ENCODE measurements at places on chromosomes 2 and 18.

- DNase-seq = no peak
Measured at GRCh38 chr18:24674200-24674599, 213.8 kb downstream of the HRH4 start.

DNA sequence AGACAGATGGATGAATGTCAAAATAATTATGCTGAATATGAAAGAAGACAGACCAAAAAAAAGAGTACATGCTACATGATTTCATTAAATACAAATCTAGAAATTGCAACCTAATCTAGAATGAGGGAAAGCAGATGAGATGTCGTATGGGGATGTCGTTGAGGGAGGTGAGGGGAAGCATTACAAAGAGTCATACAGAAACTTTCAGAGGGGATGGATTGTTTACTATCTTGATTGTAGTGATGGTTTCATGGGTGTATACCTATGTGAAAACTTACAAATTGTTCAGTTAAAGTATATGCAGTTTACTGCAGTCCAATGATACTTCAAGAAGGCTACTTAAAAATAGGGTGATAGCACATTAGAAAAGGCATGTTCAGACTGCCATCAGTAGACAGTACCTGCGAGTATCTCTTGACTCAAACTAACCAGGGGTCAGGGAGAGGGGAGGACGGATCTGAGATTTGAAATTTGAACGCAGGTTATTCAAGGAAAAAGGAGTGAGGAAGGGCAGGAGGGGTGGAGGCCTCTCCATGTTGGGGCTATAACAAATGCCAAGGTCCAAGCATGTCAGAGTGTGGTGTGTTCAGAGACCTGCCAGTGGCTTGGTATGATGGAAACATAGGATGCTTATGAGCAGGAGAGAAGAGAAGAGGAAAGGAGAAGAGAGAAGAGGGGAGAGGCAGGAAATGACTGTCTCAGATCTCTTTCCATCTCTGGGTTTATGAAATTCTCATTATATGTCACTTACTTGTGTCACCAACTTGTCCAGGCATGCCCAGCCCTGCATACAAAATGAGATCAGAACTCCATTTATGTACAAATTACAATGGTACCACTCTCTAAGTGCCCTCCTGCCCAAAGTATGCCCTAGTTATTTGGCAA is 257.3 kb upstream of the CXCR4 start:
- DNase-seq = no peak

DNA sequence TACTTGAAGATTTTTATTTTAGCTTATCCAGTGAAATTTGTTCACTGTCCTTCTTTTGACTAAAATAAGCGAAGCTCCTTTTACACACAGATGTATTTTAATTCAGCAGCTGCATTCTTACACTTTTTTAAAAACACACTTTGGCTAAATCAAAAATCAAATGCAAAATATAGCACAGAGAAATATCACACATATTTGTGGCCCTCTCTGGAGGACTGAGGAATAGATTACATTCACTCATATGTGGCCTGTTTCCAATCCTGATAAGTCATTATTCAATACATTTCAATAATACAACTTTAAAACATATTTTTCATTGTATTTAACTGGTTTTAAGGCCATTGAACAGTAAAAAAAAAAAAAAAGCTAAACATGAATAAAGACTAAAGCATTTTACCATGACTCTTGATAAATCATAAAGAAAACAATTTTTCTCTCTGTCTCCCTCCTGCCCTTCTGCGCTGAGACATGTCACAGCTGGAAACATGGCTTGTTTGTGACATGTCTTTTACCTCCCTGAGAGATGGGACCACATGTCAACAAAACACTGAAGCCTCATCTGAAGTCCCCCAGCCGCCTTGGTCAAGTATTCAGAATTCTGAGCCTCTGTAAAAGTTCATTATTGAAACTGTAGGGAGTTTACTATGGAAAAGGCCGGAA is 221.0 kb downstream of the ZNF407 start:
- DNase-seq = no peak

DNA sequence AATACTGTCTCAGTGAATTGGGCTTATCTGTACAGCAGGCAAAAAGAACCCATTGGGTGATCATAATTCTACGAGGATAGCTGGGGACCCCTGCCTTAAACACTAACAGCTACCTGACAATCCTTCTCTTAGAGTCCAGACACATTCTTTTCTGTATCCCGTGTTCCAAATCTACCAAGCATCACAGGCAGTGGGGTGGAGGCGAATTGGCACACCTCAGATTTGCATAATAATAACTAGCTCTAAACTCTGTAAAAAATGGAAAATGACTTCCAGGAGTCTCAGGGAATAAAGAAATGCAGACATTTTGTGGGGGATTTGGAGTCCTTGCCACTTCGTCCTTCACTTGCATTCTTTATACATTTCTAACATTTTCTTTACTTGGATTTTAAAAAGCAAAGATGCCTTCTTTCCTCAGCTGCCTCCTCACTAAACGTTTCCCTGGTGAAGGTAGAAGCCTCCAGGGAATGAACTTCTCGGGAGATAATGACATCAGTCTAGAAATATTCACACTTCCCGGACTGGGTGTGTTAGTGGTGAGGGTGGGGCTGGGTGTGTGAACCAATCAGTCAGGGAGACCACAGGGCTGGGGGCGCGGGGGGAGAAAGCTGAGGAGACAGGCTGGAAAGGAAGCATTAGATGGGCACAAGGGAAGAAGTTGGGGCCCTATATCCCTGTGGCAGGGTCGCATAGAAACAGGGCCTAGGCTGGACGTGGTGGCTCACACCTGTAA is 59.1 kb upstream of the BOD1L2 start:
- no peak for DNase-seq

DNA sequence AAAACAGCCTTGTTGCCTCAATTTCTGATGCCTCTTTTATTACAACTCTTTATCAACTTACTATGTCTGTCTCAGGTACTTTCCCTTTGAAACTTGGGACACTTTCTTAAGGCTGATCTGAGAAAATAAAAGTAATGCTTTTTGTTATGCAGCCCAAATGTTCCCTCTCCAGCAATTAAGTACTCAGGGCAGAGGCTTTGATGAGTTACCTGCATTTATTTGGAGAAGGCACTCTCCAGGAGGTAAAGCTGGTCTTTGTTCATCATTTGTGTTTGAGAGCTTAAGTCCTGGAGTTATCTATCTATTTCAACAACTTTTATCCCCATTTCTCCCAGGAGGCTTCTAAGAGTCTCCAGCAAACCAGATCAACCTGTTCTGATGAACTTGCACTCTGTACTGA is 259.2 kb downstream of the ASXL3 start:
- DNase-seq = no peak

Data from hematopoietic multipotent progenitor cell (in vitro differentiated cells).